Activated CD8-positive, alpha-beta T cell treated with anti-CD3 and anti-CD28 coated beads, Interleukin-2, amount 10 ng/mL, durations not matched to agents 7 days and 5 days (primary cell): ENCODE measurements at places on chromosomes 7 and 10. TPM values are rescaled to one million over a fixed set of nuclear protein-coding genes. Genes with fewer than 3 reads are reported as not detected.

Gene PLA2G12B
- total RNA-seq = not detected

Gene MLXIPL
- not detected for total RNA-seq

Gene FGFBP3
- 1.0 TPM for total RNA-seq

Gene PAX4
- total RNA-seq = not detected

Gene LOXL4
- not detected for total RNA-seq

DNA sequence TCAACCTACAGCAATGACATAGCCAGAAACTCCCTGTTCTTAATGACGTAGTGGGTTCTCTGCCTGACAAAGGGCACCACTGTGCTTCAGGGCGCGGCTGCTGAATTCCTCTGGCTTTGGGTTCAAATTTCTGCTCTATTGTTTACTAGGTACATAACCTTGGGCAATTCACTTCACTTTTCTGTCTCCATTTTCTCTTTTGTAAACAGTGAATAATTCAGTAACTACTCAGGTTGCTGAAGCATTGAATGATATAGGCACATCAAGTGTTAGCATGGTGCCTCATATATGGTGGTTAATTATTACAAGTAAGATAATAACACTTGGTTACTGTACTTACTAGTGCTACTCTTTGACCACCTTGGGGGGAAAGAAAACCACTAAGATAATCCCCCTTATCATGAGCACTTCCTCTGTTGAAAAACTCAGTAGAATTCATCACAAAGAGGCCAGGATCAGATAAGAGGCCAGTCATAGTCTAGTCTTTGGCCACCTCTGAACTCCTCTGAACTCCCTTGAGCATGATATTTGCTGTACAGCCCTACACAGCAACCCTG, 92.0 kb upstream of the AHR start:
- H3K27ac ChIP-seq = no peak overlapping the region
- no peaks in the 10 kb centered on the region for H3K27me3 ChIP-seq
- peaks cover 5% of the 10 kb centered on the region for H3K36me3 ChIP-seq

DNA sequence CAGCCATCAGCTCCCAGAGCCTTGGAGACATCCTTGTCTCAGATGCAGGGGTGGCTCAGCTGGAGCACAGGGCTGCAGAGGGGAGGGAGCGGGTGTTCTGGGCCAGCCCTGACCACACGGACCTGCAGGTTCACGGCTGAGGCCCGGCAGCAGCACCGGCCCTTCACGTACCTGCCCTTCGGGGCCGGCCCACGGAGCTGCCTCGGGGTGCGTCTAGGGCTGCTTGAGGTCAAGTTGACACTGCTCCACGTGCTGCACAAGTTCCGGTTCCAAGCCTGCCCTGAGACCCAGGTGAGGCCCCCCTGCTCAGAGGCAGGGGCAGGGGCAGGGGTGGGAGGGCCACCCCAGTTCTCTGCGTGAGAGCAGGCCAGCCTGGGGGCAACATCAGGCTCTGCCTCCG, 45.2 kb downstream of the PARP12 start:
- no peaks in the 10 kb centered on the region for H3K4me1 ChIP-seq
- no peak for DNase-seq
- no peak overlapping the region for H3K27ac ChIP-seq

DNA sequence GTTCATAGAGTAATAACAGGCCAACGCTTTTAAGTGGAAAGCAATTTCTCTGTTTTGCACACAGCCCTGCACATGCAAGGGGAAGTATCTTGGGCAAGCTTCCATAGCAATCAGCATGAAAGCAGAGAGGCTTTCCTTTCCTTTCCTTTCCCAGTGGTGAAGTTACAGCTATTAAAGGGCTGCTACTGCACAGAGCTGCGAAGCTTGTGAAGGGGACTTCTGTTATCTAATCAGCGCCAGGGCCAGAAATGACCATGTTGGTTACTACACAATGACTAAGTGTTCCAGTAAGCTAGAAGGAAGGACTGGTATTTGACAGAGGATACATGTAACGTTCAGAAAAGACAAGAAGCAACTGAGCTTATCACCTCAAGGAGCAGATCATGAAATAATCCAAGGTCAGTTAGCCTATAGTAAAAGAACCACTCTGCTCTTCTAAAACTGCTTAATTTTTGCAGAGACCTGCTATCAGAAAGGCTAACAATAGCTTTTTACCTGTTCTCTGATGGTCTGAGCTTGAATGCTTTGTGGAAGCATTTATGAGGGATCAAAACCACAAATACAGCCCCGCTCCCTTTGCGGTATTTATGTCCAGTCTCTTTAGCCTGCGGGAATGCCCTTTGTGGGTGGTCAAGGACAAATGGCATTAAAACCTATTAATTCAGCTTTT, 45.9 kb downstream of the SGMS1 start:
- no peak overlapping the region for H3K4me3 ChIP-seq
- no peaks in the 10 kb centered on the region for H3K36me3 ChIP-seq
- DNase-seq = no peak
- no peak overlapping the region for H3K27ac ChIP-seq
- H3K4me1 ChIP-seq = no peaks in the 10 kb centered on the region

DNA sequence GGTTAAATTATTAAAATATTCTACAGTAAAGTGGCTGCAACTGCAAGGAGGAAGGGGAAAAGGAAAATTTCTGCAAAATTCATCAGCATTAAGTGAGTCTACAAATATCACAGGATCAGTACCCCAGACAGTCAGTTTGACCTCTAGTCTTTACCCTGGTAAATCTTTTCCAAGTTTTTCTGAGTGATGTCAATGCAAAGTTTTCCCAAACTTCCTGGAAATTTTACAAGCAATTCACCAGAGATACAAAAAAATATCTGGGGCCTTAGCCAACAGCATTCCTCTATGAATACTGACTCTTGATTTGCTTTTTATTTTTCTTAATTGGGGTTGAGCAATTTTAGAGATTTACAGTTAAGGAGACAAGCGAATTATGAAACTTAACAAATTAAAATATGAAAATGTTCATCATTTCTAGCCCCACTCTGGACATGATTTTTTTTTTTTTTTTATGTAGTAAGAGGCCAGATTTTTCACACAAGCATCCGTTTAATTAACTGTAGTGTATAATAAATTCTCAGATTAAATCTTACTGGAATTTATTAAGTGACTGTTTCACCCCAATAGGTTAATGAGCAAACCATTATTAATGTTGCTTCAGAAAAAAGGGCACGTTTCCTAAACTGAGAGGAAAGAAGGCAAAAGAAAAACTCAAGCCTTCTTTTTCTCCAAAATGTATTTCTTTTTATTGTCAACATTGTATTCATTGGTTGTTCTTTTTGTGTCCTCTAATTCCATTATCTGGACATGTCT, 539.5 kb upstream of the FZD8 start:
- no peak for DNase-seq
- H3K27ac ChIP-seq = no peak overlapping the region
- no peaks in the 10 kb centered on the region for H3K27me3 ChIP-seq
- H3K4me1 ChIP-seq = no peaks in the 10 kb centered on the region
- no peak overlapping the region for H3K4me3 ChIP-seq

DNA sequence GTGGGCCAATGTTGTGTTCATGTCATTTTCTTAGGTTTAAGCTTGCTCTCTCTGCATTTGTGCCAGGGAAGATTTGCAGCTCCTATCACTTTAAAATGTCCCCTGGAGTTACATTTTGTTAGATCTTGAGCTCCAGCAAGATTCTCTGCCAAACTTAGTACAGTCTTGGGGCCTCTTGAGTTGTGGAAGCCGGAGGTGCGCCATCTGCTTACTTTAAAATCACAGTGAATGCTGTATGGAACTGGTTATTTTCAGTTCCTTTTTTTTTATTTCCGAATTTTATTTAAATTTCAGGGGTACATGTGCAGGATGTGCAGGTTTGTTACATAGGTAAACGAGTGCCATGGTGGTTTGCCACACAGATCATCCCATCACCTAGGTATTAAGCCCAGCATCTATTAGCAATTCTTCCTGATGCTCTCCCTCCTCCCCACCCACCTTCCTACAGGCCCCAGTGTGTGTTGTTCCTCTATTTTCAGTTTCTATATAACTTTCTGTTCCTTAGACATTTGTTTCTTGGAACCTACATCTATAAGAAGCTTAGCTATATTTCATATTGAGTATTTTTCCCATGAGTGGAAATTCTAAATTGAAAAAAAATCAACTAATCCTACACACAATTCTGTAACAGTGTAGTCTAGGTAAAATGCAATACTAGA, 114.4 kb upstream of the CREB5 start:
- no peak for DNase-seq
- H3K36me3 ChIP-seq = no peaks in the 10 kb centered on the region
- no peaks in the 10 kb centered on the region for H3K4me1 ChIP-seq

DNA sequence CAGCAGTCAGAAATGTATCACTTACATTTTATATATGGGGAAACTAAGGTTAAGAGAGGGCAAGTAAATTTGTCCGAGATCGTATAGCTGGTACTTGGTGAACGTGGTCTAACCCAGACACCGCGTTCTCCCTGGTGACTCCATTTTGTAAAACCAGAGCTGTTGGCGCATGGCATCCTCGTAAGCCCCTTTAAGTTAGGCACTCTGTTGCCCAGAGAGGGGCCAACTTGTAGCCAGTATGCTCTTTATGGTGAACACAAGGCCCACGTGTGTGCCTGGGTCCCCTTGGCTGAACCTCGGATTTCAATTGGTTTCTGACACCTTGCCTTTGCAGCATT, 39.7 kb upstream of the ZNF518A start:
- H3K27ac ChIP-seq = peak overlapping the region; percentile 100
- peaks cover 17% of the 10 kb centered on the region for H3K36me3 ChIP-seq
- H3K4me3 ChIP-seq = peak overlapping the region; percentile 96
- peaks cover 17% of the 10 kb centered on the region for H3K4me1 ChIP-seq

- H3K27me3 ChIP-seq = no peaks in the 10 kb centered on the region
- H3K4me1 ChIP-seq = no peaks in the 10 kb centered on the region
- DNase-seq = peak; percentile 43
- H3K4me3 ChIP-seq = no peak overlapping the region
Observed at GRCh38 chr7:82044497-82045080, 274.7 kb upstream of the HGF start.

- H3K36me3 ChIP-seq = peaks cover 11% of the 10 kb centered on the region
- DNase-seq = no peak
- peak overlapping the region; percentile 14 for H3K27ac ChIP-seq
- peaks cover 3% of the 10 kb centered on the region for H3K27me3 ChIP-seq
- H3K4me1 ChIP-seq = peaks cover 89% of the 10 kb centered on the region
Observed at GRCh38 chr7:151012911-151013347, 11.4 kb downstream of the ATG9B start.

GRCh38 chr7:2812114-2812487, 32.0 kb downstream of the GNA12 start:
- H3K27ac ChIP-seq = no peak overlapping the region
- no peak overlapping the region for H3K4me3 ChIP-seq
- no peaks in the 10 kb centered on the region for H3K27me3 ChIP-seq
- no peaks in the 10 kb centered on the region for H3K36me3 ChIP-seq

GRCh38 chr10:113180401-113181154, 230.5 kb downstream of the TCF7L2 start:
- H3K27me3 ChIP-seq = no peaks in the 10 kb centered on the region
- no peak overlapping the region for H3K4me3 ChIP-seq
- DNase-seq = no peak
- H3K36me3 ChIP-seq = no peaks in the 10 kb centered on the region

DNA sequence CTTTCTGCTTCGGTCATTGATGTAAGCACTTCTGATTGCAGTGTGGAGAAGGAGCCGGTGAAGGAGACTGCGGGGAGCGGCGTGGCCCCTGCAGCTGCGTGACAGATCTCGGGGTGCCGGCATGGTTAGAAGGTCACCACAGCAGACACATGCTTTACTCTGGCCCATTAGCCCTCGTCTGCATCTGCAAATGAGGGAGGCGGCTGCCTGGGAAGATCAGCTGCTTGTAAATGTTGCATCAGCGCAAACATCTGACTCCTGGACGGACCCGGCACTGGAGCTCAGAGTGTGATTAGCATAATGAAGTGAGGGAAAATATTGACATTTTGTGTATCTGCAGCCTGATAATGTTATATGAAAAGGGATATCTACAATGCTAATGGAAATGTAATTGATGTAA, 30.5 kb upstream of the MNX1 start:
- H3K27ac ChIP-seq = no peak overlapping the region
- H3K36me3 ChIP-seq = no peaks in the 10 kb centered on the region
- peaks cover 4% of the 10 kb centered on the region for H3K4me1 ChIP-seq
- H3K27me3 ChIP-seq = peaks cover 10% of the 10 kb centered on the region
- no peak overlapping the region for H3K4me3 ChIP-seq

GRCh38 chr10:76119515-76119914, 688.1 kb downstream of the LRMDA start:
- H3K4me3 ChIP-seq = no peak overlapping the region
- H3K36me3 ChIP-seq = no peaks in the 10 kb centered on the region
- H3K4me1 ChIP-seq = no peaks in the 10 kb centered on the region
- no peak overlapping the region for H3K27ac ChIP-seq
- DNase-seq = no peak

GRCh38 chr7:146956321-146956720, 839.7 kb downstream of the CNTNAP2 start:
- no peaks in the 10 kb centered on the region for H3K27me3 ChIP-seq
- H3K4me1 ChIP-seq = no peaks in the 10 kb centered on the region
- H3K4me3 ChIP-seq = no peak overlapping the region
- DNase-seq = no peak

DNA sequence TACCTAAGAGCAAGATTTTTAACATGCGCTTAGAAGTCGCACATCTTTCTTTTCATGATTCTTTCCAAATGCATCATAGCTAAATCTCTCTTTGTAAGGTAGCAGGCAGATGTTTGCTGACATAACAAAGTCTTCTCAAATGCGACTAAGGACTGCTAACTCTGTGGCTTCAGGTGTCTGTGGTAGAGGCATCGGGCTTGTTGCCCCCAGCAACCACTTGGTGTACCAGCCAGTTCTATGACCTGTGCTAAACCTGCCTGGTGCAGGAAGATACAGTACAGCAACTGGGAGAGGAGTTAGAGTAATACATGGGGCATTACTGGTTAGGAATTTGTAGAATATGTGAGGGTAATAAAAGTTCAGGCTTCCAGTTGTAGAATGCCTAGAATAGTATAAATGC, 654.1 kb downstream of the NRG3 start:
- H3K36me3 ChIP-seq = no peaks in the 10 kb centered on the region
- H3K27me3 ChIP-seq = no peaks in the 10 kb centered on the region
- no peak overlapping the region for H3K4me3 ChIP-seq
- no peaks in the 10 kb centered on the region for H3K4me1 ChIP-seq
- DNase-seq = no peak
- H3K27ac ChIP-seq = no peak overlapping the region

DNA sequence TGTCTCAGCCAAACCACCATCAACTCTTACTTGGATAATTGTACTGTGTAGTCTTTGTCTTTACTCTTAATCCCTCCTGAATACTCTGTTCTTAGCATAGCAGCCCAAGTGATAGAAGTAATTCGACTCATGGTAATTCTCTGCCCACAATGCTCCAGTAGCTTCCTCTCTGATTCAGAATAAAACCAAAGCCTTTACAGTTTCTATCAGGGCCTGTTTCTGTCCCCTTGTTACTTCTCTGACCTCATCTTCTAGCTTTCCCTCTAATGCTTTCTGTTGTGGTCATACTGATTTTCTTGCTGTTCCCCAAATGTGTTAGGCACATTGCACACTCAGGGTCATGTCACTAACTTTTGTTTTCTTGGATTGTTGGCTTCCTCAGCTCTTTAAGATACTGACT, 8.0 kb downstream of the ZNF518A start:
- H3K27ac ChIP-seq = peak overlapping the region; percentile 22
- peaks cover 61% of the 10 kb centered on the region for H3K36me3 ChIP-seq
- H3K4me1 ChIP-seq = peaks cover 18% of the 10 kb centered on the region
- DNase-seq = no peak
- H3K4me3 ChIP-seq = no peak overlapping the region
